ENCODE measurements at places on chromosomes 7 and 10. TPM values are rescaled to one million over a fixed set of nuclear protein-coding genes. Genes with fewer than 3 reads are reported as not detected.

DNA sequence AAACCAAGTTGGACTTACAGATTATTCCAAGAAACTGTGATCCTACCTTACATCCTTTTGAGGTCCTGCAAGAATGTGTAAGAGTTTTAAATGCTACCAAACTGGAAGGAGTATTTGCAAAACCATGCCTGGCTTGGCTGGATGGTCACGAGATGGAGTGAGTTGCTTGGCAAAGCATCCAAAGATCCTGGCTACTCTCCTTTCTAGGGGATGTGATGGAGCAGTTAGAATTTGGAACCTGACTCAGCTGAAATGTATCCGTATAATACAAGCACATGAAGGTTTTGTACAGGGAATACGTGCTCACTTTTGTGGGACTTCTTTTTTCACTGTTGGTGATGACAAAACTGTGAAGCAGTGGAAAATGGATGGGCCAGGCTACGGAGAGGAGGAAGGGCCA, 13.3 kb upstream of the SYPL1 start:
- no peak overlapping the region for H3K27ac ChIP-seq
- no peak overlapping the region for H3K4me3 ChIP-seq
- H3K4me1 ChIP-seq = peaks cover 8% of the 10 kb centered on the region

- peak overlapping the region; percentile 25 for H3K27ac ChIP-seq
- peak overlapping the region; percentile 11 for H3K4me3 ChIP-seq
- peaks cover 13% of the 10 kb centered on the region for H3K4me1 ChIP-seq
- H3K36me3 ChIP-seq = no peaks in the 10 kb centered on the region
- H3K27me3 ChIP-seq = no peaks in the 10 kb centered on the region
Measured at GRCh38 chr10:74189999-74190421, 39.0 kb downstream of the ADK start.

DNA sequence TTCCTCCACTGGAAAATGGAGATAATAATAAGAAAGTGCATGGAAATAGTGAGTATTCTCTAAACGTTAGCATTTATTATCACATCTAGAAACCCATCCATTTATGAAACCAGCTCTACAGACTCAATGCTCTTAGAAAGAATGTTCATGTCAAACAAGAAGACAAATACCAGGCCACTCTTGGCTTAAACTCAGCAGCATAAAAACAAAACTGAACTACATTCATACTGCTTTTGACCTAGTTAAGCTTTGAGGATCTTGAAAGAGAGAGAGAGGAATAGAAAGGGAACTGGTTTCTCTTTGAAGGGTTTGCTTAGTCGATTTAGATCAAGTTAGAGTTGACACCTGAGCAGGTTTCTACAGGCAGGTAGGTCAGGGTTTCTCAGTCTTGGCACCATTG, 332.9 kb upstream of the PRKCQ start:
- H3K27ac ChIP-seq = no peak overlapping the region
- no peaks in the 10 kb centered on the region for H3K36me3 ChIP-seq
- H3K4me1 ChIP-seq = no peaks in the 10 kb centered on the region
- H3K27me3 ChIP-seq = no peaks in the 10 kb centered on the region
- H3K4me3 ChIP-seq = no peak overlapping the region

DNA sequence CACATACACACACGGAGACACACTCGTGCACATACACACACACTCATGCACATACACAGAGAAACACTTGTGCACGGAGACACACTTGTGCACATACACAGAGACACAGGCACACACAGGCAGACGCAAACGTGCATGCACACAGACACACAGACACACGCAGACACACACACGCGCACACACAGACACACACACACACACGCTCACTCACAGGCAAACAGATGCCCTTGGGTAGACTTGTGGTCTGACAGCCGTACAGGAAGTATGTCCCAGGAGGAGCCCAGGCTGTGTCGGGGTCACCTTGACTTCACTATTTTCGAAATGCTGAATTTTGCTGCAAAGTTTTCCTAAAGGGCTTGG, 538.0 kb downstream of the DNAJB6 start:
- H3K27ac ChIP-seq = no peak overlapping the region
- H3K36me3 ChIP-seq = no peaks in the 10 kb centered on the region
- DNase-seq = no peak

GRCh38 chr7:144649120-144649519, 186.7 kb downstream of the TPK1 start:
- H3K36me3 ChIP-seq = no peaks in the 10 kb centered on the region
- no peak for DNase-seq
- H3K27ac ChIP-seq = no peak overlapping the region
- H3K4me3 ChIP-seq = no peak overlapping the region

GRCh38 chr7:35658606-35659201, 36.2 kb downstream of the HERPUD2 start:
- no peaks in the 10 kb centered on the region for H3K4me1 ChIP-seq
- H3K36me3 ChIP-seq = no peaks in the 10 kb centered on the region
- no peaks in the 10 kb centered on the region for H3K27me3 ChIP-seq
- no peak overlapping the region for H3K27ac ChIP-seq
- no peak overlapping the region for H3K4me3 ChIP-seq

DNA sequence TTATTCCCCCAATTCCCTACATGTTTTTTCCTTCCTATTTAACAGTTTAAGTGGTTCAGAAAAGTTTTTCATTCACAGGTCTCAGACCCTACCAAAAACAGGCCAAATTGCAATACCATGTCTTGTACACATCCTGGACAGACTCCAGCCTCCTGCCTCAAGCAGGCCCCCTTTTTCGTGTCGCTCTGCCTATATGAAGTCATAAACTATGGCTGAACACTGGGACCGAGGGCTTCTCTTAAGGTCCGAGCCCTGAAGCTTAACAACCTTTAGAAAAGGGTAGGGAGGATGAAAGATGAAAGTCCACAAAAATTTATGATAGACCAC, 1.4 kb downstream of the FBXW4 start:
- DNase-seq = no peak
- peaks cover 14% of the 10 kb centered on the region for H3K4me1 ChIP-seq
- no peaks in the 10 kb centered on the region for H3K27me3 ChIP-seq
- H3K27ac ChIP-seq = peak overlapping the region; percentile 82
- peak overlapping the region; percentile 52 for H3K4me3 ChIP-seq
- no peaks in the 10 kb centered on the region for H3K36me3 ChIP-seq

DNA sequence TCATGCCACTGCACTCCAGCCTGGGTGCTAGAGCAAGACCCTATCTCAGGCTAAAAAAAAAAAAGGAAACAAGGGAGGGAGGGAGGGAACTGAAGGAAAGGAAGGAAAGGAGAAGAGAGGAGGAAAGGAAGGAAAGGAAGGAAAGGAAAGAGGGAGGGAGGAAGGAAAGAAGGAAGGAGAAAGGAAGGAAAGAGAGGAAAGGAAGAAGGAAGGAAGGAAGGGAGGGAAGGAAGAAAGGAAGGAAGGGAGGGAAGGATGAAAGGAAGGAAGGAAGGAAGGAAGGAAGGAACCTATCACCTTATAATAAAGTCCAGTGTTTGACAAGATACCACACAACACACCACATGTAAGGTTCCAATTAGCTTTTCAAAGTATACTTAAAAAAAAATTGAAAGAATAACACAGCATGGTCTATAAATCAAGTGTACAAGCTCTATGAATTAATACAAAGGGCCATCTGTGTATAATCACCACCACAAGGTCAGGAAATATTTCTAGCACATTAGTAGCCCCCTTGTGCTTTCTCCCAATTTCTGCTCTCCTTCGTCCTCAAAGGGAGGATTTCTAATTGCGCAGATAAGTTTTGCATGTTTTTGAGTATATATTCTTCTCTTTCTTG, 26.4 kb downstream of the RNF216 start:
- H3K4me3 ChIP-seq = no peak overlapping the region
- no peaks in the 10 kb centered on the region for H3K27me3 ChIP-seq
- H3K4me1 ChIP-seq = peaks cover 3% of the 10 kb centered on the region
- H3K36me3 ChIP-seq = peaks cover 11% of the 10 kb centered on the region
- DNase-seq = no peak

- peaks cover 17% of the 10 kb centered on the region for H3K4me1 ChIP-seq
- no peak overlapping the region for H3K27ac ChIP-seq
- no peaks in the 10 kb centered on the region for H3K27me3 ChIP-seq
- no peaks in the 10 kb centered on the region for H3K36me3 ChIP-seq
Measured at GRCh38 chr10:72260239-72260975, 13.3 kb upstream of the DDIT4 start.

GRCh38 chr7:30453921-30454320, 24.7 kb downstream of the NOD1 start:
- H3K27me3 ChIP-seq = no peaks in the 10 kb centered on the region
- no peak overlapping the region for H3K4me3 ChIP-seq
- no peak overlapping the region for H3K27ac ChIP-seq
- H3K4me1 ChIP-seq = peaks cover 1% of the 10 kb centered on the region
- DNase-seq = peak; percentile 44

DNA sequence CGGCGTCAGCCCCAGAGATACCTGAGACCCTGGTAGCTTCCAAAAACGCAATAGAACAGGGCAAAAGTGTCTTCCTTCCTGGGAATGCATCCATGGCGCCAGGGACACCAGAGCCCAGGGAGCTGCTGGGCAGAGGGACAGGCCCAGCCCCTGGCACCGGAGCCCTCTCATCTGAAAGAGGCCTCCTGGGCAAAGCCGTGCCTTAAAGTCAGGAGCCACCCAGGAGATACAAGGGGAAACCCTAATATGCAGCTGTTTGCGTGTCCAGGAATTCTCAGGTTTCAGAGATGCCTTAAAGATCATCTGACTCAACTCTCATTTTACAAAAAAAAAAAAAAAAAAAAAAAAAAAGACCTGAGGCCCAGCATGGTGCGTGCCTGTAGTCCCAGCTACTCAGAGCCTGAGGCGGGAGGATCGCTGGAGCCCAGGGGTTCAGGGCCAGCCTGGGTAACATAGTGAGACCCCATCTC, 28.0 kb downstream of the NUDT1 start:
- no peak overlapping the region for H3K4me3 ChIP-seq
- H3K4me1 ChIP-seq = peaks cover 5% of the 10 kb centered on the region
- no peaks in the 10 kb centered on the region for H3K27me3 ChIP-seq
- H3K27ac ChIP-seq = no peak overlapping the region
- no peak for DNase-seq

PODXL gene
- 264 TPM for total RNA-seq

CAV1 gene
- 1,483 TPM for total RNA-seq

CLDN4 gene
- 0.25 TPM for total RNA-seq

LRIT2 gene
- total RNA-seq = not detected

APBB1IP gene
- total RNA-seq = not detected

OPALIN gene
- not detected for total RNA-seq
